Activated CD8-positive, alpha-beta memory T cell treated with anti-CD3 and anti-CD28 coated beads, Interleukin-2, amount 10 ng/mL, durations not matched to agents 7 days and 5 days (primary cell): ENCODE measurements at places on chromosomes 7 and 10.
A peak's percentile ranks its signal among the peaks of the same experiment; 100 is the strongest.

- peak; percentile 19 for DNase-seq
Observed at GRCh38 chr10:132107949-132108877, 42.5 kb downstream of the JAKMIP3 start.

DNA sequence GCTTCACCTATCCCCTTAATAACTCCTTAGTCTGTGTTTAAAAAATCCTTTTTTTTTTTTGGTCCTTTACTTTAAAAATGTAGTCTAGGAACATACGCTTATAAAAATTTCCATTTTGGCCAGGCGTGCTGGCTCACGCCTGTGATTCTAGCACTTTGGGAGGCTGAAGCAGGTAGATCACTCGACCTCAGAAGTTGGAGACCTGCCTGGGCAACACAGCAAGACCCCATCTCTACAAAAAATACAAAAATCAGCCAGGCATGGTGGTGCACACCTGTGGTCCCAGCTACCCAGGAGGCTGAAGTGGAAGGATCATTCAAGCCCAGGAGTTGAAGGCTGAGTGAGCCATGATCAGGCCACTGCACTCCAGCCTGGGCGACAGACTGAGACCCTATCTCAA, 14.8 kb downstream of the KAZALD1 start:
- DNase-seq: no peak

GRCh38 chr10:4767033-4767814, 58.8 kb upstream of the AKR1E2 start:
- no peak for DNase-seq

- no peak for DNase-seq
Observed at GRCh38 chr7:105649727-105650381, 68.6 kb upstream of the EFCAB10 start.

DNA sequence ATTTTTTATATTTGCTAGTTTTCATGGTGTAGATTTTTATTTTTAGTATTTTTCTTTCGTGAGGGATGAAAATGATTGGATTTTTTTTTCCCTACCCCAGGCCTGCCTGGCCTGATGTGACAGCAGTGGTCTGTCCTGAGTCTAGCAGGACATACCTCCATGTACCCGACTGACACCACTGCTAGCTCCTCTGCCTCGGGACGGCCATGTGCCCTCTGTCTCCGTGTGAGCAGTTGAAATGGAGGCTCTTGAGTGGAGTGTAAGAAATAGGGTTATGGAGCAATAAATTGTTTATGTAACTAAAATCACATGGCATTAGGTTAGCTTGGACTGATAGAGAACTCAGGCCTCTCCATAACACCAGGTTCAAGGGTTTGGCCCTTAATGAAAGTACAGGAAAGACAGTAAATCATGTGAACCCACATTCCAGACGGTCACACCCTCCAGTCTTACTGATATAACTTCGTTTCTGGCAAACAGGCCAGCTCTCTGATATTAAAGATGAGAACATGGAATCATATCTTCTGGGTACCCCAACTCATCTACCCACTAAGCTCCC, 734.1 kb downstream of the KCNMA1 start:
- DNase-seq: no peak

DNA sequence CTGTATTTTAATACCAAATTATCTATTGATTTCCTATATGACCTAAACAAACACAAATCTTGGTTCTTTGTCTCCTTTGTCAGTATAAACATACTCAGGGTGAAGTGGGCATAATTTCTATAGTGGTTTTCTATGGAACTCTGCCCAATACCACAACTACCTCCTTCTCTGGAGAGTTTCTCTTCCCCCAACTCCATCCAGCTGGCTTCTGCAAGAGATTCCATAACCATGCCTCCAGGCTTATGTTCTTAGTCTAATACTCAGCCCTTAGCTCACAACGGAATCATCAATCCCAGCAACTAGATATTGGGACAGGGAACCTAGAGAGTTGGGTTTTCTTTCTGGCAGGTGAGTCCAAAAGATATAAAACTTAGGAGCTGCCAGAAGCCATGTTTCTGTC, 127.3 kb downstream of the TRIL start:
- DNase-seq: no peak

DNA sequence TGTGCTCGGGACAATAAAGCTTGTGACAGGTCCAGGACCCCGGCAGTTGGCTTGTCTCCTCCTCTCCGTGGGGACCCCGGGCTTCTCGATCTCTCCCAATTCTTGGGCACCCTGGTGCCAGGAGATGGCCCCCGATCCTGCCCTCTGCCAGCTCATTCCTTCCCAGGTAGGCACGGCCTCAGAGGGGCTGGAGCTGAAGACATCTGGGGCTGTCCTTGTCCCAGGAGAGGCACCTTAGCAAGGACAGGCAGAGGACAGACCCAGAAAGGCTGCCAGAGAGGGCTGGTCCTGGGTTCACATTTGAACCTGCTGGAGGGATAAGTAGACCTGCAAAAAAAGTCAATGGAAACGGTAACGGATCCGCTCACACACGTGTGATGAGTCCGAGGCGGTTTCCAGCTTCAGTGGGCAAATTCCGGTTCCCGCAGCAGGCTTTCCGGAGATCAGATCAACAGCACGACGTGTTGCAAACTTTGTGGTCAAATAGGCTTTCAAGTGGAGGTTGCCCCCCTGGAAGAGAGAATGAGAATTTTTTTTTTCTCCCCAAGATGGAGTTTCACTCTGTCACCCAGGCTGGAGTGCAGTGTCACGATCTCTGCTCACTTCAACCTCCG, 47.7 kb upstream of the GTF2IRD1 start:
- DNase-seq: no peak

DNA sequence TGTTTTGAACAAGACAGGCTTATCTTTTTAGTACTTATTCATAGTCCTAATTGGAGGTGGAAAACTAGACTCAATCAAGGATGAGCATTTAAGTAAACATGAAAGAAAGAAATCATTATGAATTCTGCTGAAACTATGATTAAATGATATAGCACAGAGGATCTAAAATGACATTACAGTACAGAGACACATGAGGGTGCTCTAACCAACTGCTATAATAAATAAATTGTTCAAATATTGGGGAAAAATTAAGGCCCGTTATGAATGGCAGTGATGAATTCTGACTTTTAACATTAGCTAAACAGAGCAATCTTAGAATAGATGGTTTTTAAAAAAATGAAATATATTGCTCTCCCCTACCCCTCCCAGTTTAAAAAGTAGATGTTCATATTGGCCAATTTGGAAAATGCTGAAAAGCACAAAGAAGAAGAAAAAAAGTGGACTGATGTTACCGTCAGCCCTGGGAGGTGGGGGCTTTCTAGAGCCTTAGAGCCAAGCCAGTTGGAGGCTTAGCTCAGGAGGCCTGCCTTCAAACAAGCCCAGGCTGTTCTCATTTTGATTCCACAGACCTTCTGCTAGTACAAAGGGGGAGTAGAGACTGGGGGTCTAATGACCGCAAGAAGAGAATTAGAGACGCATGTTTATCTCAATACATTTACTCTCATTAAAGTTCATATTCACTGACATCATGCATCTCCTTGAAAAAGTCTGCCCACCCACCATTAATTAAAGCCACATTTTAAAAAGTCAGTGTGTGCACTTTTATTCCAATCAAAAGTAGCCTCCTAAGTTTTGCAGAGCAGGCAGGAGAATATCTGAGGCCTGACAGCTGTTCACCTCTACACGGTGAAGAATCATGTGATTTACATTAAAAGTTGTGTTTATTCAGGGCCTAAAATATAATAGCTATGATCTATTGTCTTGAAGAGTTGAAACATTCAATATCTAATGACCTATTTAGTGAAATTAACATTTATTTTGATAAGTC, 10.0 kb downstream of the WNT2 start:
- no peak for DNase-seq

GRCh38 chr7:129218514-129219062, 6.2 kb upstream of the AHCYL2 start:
- DNase-seq: peak; percentile 84
